ENCODE measurements at places on chromosomes 3 and 15.
A peak's percentile ranks its signal among the peaks of the same experiment; 100 is the strongest.

DNA sequence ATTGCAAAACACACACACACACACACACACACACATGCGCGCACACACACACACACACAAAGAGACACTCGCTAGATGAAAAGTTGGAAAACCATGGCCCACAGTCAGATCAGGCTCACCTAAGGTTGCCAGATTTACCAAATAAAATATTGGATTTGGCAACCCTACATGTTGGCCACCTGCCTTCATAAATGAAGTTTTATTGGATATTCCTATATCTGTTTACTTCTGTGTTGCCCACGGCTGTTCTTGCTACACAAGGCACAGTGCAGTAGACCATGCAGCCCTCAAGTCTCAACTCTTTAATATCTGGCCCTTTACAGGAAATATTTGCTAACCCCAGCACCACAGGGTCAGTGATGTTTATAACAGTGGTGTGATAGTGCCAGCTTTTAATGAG, 445.0 kb upstream of the PROK2 start:
- no peak for DNase-seq

DNA sequence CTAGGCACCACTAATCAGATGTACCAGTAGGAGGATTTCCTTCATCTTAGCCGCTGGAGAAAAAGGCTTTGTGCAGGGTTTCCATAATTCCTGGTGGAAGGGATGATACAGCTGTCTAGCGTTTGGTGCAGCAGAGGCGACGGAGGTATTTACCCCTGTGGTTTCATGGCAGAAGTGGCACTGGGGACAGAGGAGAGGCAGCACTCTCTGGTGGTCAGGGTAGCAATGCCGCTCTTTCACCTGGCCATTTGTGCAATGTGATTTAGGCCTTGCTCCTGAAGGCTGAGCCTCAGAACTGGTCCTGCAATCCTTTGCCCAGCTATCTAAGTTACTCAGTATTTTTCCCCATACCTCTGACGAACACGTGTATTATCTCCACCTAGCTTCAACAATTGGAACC, 47.1 kb upstream of the BNIP2 start:
- DNase-seq = peak; percentile 3

- DNase-seq = no peak
These were observed at the start of gene CTSH for GRCh38 chr15:78944669-78945407. TSS of gene CTSH (minus strand) at chr15:78945046. CDS start at chr15:78944981, 65 bp downstream.

GRCh38 chr3:18070944-18071343, 328.5 kb upstream of the TBC1D5 start:
- DNase-seq = no peak
